A673 (cell line): ENCODE measurements at places on chromosomes 3 and 15. TPM values are rescaled to one million over a fixed set of nuclear protein-coding genes. Genes with fewer than 3 reads are reported as not detected.
A peak's percentile ranks its signal among the peaks of the same experiment; 100 is the strongest.

- H3K4me1 ChIP-seq, result no peaks in the 10 kb centered on the region
- no peaks in the 10 kb centered on the region for H3K27me3 ChIP-seq
- no peak overlapping the region for H3K27ac ChIP-seq
Measured at GRCh38 chr3:37032961-37033360, 39.6 kb downstream of the MLH1 start.

GRCh38 chr3:172711454-172711795, 558 bp upstream of the NCEH1 start:
- H3K27ac ChIP-seq, result no peak overlapping the region
- H3K36me3 ChIP-seq, result no peaks in the 10 kb centered on the region
- DNase-seq, result no peak

GRCh38 chr3:117788061-117788460, 1078.5 kb downstream of the TUSC7 start:
- H3K4me3 ChIP-seq, result no peak overlapping the region
- no peaks in the 10 kb centered on the region for H3K4me1 ChIP-seq
- DNase-seq, result peak; percentile 35

DNA sequence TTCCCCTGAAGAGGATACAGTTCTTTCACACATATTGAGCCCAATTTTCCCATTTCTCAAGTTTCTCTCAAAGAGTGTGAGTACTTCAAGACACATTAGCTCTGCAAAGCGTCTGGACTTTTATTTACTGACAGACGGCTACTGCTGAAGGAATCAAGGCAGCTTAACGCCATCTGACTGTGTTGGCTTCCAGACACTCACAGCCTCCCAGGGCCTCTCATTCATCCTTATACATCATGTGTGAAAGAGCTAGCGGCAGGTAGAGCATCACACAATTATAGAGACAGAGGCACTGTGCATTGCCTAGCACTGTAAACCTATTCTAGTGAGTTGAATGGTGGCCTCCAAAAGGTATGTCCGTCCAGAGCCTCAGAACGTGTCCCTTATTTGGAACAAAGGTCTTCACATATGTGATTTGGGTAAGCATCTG, 284.1 kb upstream of the STT3B start:
- H3K27ac ChIP-seq, result no peak overlapping the region
- no peak overlapping the region for H3K4me3 ChIP-seq
- no peaks in the 10 kb centered on the region for H3K4me1 ChIP-seq
- H3K27me3 ChIP-seq, result no peaks in the 10 kb centered on the region
- no peaks in the 10 kb centered on the region for H3K36me3 ChIP-seq
- DNase-seq, result no peak

GRCh38 chr3:65758876-65759598, 279.7 kb downstream of the MAGI1 start:
- no peak overlapping the region for H3K27ac ChIP-seq
- H3K4me3 ChIP-seq, result no peak overlapping the region
- peaks cover 13% of the 10 kb centered on the region for H3K4me1 ChIP-seq

- H3K4me1 ChIP-seq, result peaks cover 9% of the 10 kb centered on the region
- no peak overlapping the region for H3K4me3 ChIP-seq
- no peaks in the 10 kb centered on the region for H3K36me3 ChIP-seq
Measured at GRCh38 chr3:48561045-48561736, 2.4 kb downstream of the UCN2 start.

- H3K27me3 ChIP-seq, result no peaks in the 10 kb centered on the region
- H3K4me3 ChIP-seq, result peak overlapping the region; percentile 15
- H3K27ac ChIP-seq, result peak overlapping the region; percentile 77
- no peak for DNase-seq
Measured at GRCh38 chr3:87795701-87796100, 263.1 kb downstream of the CGGBP1 start.

DNA sequence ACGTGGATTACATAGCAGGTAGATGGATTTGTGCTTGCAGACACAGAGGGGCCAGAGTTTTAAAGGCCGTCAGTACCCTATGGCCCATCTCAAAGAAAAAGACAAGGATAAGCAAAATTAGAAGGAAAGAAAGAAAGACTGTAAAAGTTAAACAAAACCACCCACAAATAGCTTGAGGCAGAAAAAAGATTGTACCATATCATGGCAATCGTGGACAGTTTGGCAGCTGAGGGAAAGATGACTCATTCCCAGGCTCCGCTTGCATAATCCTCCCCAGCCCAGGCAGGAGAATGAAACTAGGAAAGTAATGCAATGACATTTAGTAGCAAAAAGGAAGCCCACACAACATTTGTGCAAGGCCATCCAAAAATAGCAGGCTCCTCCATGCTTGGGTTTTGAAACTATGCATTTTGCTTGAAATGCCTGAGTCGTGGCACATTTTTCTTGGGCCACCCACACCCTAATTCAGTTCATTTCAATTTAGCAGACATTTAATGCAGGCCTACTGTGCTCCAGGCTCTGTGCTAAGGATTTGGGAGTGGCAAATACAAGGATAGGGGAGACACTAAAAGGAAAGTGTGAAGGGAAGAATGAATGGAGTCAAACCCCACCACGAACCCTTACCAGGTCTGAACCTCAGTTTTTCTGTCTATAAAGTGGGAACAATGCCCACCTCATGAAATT, 40.9 kb upstream of the SMAD3 start:
- no peak overlapping the region for H3K4me3 ChIP-seq
- peak overlapping the region; percentile 61 for H3K27ac ChIP-seq
- no peaks in the 10 kb centered on the region for H3K36me3 ChIP-seq
- H3K4me1 ChIP-seq, result peaks cover 27% of the 10 kb centered on the region
- no peaks in the 10 kb centered on the region for H3K27me3 ChIP-seq
- peak; percentile 94 for DNase-seq

KLHDC8B gene
- 5.1 and 6.9 TPM in 2 replicates for total RNA-seq

MOBP gene
- 0.19 and 0.22 TPM in 2 replicates for total RNA-seq

MEGF11 gene
- 0.09 and 0.43 TPM in 2 replicates for total RNA-seq

HESX1 gene
- total RNA-seq, result not detected in 2 replicates

GJD2 gene
- not detected in 2 replicates for total RNA-seq

ERC2 gene
- 0.90 and 1.4 TPM in 2 replicates for total RNA-seq

EPHA3 gene
- total RNA-seq, result 21.5 and 25.7 TPM in 2 replicates
